Eye (tissue), 1 donor: ENCODE measurements at places on chromosomes 3 and 15.

DNA sequence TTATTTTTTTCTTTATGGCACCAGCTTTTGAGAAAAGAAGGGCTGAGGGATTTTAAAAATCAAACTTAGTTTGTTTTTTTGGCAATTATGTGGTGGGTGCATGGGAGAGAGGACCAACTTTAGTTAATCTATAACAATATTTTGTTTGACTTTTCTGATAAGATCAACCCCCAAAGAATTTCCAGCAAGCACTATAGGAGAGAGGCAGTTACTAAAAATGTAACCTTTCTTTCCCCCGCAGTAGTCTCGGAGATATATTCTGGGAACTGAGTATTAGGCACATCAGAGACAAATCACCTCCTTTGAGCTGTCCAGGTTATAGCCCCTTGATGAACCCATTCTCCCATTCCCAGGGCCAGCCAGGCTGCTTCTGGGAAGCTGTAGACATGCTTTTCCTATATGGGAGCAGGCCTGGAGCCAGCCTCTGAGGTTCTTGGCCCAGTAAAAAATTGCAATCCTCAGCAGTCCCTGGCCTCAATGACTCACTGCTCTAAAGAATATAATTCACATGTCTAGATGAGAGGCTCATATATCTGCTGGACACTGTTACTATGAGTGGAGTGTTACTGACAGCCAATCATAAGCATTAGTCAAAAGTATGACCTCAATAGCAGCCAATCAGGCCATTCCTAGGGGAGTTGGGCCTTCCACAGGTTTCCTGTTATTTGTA lies 138.3 kb upstream of the AGBL1 start:
- no peak for DNase-seq

DNA sequence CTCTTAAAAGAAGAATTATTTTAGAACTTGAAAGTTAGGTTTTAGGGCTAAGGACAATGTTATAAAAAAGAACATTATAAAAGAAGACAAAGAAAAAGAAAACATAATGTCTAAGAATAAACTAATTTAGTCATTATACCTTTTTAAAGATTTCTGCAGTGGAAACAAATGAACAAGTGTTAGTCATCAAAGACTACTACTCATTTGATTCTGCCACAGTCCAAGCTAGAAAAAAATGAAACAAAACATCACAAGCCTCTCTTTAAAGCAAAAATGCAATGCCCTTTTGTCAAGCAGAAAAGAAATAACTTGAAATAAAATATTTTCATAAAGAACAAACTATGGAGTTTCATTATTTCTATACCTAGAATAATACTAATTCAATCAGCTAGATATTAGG lies 102.0 kb downstream of the TBC1D5 start:
- DNase-seq = no peak

DNA sequence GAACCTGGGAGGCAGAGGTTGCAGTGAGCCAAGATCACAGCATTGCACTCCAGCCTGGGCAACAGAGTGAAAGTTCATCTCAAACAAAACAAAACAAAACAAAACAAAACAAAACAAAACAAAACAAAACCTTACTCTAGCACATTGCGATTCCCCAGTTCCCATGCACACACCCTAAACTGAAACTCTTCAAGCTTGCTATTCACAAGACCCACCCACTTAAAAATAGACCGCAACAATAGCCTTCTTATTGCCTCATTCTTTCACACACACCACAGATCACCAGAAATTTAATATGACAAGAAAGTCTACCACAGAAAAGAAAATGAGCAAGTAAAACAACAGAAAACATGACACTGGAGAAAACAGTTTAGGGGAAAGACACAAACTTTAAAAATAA lies 598.4 kb downstream of the FHIT start:
- no peak for DNase-seq

- no peak for DNase-seq
Observed at GRCh38 chr3:13062647-13063046, 10.6 kb downstream of the IQSEC1 start.

DNA sequence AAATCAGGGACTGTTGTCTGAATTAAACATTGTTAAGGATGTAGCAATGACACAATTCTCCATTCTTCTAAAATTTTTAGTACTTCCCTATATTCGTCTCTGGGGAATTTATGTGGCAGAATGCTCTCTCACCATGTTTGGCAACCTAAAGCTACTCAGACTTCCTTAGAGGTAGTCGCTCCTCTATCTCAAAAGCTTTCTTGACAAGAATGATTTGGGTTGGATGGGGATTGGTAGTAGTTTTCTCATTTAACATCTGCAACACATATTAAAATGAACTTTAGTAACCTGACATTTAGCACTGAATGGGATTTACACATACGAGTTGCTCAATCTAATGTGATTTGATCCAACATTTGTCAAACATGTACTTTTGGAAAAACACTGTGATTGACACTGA lies 233.3 kb downstream of the RBMS3 start:
- no peak for DNase-seq

DNA sequence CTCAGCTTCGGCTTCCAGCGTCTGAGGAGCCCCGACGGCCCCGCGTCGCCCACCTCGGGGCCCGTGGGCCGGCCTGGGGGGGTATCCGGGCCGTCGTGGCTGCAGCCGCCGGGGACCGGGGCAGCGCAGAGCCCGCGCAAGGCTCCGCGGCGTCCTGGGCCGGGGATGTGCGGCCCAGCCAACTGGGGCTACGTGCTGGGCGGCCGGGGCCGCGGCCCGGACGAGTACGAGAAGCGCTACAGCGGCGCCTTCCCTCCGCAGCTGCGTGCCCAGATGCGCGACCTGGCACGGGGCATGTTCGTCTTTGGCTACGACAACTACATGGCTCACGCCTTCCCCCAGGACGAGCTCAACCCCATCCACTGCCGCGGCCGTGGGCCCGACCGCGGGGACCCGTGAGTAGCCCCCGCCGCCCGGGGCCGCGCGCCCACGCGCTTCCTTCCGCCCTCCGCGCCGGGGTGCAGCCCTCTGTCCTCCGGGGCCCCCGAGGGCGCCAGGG lies 462 bp downstream of the EDEM1 start:
- DNase-seq = no peak

DNA sequence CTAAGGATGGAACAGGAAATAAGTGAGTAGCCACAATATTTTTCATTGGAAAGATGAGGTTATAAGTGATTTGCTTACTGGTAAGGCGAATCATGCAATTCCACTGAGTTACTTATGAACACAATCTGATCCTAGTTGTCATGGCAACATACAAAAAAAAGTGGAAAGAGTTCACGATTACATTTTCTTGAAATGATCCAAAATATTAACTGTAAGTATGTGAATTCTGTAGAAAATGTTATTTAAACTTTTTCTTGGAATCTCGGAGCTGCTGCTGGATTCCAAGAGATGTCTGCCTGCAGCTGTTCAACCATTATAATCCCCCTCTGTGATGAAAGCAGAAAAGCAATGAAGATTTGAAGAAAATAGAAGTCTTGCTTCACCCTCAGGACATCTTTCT lies 120.5 kb downstream of the KBTBD8 start:
- DNase-seq = peak; percentile 46

DNA sequence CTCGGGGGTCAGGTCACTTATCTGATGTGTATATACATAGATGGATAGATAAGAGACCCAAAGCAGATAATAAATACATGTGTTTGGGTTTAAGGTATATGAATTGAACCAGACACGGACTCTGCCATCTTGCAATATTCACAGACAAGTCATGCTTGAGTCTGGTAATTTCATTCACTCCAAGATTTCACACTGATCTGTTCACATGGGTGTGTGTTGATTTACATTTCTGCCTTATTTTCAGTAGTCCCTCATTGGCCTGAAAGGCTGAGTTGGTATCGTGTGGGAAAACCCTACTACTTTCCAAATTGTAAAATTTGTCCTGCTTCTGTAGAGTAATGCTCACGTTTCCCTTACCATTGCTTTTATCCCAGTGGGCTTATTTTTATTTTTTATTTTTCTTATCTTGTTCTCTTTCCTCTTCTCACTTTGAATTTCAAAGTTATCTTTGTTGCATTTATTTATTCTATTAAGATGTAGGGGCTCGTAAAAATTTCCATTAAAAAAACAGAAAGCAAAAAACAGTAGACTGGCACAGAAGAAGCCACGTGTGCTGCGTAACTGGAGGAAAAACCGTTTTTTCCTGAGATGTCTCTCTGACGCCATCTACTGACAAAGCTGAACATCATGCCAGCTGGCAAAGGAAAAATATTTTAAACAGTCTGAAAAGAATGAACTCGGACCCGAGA lies 10.8 kb upstream of the MFSD1 start:
- DNase-seq = peak; percentile 89

GRCh38 chr3:141100531-141101320 lies 49.6 kb downstream of the SPSB4 start:
- no peak for DNase-seq

DNA sequence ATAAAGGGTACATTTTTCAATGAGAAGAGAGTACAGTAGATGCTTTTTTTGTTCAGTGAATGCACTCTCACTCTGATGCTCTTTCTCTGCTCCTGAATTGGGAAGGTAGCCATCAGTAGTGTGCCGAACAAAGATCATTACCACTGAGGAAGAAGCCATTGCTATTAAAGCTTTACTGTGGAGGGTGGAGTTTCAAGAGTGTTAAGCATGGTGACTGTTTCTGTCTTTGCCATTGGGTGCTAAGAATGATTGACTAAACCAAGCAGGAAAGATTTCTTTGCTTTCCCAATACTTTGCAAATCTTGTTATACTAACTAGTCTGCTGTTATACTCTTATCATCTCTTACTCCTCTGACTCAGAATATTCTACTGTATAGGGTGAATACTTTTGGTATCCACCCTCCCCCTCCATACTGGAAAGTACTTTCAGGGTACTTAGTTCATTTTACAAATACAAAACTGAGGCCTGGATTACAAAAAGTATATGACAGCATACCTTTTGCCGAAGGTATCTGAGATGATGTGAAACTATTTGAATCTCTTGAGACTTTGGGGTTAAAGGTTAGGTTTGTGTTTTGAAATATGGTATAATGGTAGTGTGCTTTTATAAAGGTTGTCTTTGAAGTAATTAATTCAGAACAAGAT lies 1.7 kb downstream of the RAB11A start:
- no peak for DNase-seq

- DNase-seq = no peak
Observed at GRCh38 chr15:79674124-79674465, 222.7 kb downstream of the MTHFS start.

DNA sequence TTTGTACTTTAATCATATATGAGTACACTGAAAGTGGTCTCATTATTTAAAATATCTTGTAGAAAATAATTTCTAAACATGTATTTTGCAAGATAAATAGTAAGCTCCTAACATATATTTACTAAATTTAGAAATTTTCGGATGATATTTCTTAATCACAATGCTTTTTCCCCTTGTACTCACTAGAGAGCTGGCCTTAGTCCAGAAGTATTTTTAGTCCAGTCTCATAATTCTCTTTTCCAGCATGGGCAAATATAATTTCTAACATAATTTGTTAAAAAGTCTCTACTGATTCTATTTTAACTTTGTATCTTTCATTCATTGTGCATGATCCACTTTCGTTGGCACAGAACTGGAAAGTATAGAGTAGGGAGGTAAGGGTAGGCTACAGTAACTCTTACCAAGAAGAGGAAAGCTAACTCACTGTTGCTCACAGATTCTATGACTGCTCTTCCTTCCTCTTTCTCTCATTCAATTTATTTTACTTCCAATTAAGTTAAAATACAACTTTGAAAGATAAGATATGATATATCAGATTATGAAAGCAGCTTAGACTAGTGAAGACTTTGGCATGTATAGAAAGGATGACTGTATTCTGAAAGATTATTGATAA lies 39.3 kb downstream of the FGF7 start:
- no peak for DNase-seq

- DNase-seq = no peak
Observed at GRCh38 chr3:20071175-20071574, 30.9 kb downstream of the KAT2B start.

DNA sequence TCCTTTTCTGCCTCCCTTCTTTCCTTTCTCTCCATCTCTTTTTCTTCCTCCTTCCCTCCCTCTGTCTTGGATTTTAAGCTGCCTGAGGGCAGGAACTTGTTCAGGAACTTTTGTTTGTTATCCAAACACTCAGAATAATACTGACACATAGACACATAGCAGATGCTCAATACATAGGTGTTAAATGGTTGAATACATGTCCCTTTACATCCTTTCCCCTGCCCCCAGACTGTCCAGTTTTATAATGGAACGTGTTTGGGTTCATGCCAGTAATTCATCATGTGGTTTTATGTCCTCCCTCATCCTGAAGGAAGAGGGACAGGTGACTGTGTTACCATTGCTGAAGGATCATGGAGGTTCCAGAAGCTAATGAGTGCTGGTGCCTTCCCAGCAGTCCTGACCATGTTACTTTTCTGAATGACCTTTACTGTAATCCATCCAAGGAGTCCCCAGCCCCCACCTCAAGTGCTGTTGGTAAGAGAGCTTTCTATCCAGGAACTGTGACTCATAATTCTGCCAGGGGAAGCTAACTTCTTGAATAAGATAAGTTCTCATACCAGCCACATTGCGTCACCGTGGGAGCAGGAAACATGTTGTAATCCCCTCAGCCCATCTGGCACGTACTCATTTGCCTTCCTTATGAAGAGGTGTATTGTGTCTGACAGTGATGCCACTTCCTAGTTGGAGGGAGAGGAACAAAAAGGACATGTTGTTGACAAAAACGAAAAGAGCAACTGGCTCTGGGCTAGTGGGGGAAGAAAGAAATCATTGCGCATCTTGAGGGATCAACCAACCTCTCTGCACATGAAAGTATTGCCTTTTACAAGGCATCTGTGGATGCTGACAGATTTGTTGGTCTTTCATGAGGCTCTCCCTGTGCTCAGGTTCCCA lies 52.4 kb downstream of the IL1RAP start:
- peak; percentile 50 for DNase-seq

GRCh38 chr15:68543165-68544008 lies 35.4 kb upstream of the CORO2B start:
- DNase-seq = no peak

GRCh38 chr15:69807721-69808120 lies 290.0 kb downstream of the TLE3 start:
- DNase-seq = no peak

DNA sequence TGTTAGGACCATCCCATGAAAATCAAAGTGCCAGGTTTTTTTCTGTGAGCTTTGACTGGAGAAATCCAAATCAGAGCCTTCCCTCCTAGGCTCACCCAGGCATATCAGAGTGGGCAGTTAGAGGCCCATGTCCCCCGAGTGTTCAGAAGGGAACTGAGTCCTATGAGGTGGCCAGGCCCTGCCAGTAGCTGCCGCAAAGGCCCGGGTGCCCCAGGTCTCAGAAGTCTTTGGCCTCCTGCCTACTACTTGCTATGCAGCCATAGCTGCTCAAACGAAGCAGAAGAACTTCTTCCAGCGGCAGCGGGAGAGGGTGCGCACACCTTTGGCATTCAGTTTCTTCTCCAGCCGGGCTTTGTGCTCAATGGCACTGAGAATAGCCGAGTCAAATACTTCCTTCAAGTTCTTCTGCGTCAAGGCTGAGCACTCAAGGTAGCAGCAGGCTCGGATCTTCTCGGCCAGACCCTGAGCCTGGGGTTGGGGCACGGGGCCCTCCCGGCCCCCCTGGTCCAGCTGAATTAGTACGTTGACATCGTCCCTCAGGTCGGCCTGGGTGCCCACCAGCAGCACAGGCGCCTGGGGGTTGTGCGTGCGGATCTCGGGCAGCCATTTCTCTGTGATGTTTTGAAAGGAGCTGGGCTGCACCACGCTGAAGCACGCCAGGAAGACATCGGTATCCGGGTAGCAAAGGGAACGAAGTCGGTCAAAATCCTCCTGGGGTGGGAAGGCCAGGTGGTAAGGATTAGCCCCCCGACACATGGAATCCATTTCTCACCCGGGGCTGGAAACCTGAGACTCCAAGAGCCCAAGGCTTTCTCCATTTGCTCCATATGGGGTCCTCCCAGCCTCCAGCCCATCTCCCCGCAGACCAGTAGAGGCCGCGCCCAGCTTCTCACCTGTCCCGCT lies 992 bp downstream of the RHOV start:
- no peak for DNase-seq

GRCh38 chr15:25987638-25988037 lies 124.5 kb upstream of the ATP10A start:
- peak; percentile 4 for DNase-seq
